ENCODE measurements at places on chromosomes 3 and 15.

DNA sequence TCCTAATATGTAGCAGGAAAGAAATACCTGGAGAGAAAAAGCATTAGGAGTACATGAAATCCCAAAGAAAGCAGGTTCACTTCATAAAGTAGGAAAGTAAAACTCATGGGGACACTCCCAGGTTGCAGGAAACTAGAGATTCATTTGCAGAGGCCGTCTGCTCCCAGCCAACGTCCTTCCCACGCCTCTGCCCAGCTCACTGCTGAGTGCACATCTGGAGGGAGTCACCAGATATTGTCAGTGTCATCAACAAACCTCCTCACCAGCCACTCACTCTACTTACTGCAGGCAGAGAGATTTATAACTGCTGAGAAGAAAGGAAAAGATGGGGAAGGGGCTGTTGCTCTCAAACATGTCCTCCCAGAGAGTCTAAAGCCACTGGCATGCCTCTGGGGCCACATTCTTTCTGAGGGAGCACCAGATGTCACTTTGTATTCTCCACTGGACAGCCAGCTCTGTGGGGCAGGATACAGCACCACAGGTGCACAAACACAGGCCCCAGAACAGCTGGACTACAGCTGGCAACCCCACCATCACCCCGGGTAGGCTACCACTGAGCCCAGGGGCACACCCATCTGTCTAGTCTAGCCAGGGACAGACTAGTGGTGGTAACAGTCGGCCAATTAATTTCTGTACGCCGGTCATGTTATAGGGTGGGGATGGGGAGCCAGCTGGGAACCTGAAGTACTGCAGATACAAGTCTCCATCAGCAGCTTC, 64.5 kb downstream of the NPTN start:
- DNase-seq: no peak

GRCh38 chr15:27017168-27017809, 46.3 kb downstream of the GABRG3 start:
- DNase-seq: peak; percentile 72

DNA sequence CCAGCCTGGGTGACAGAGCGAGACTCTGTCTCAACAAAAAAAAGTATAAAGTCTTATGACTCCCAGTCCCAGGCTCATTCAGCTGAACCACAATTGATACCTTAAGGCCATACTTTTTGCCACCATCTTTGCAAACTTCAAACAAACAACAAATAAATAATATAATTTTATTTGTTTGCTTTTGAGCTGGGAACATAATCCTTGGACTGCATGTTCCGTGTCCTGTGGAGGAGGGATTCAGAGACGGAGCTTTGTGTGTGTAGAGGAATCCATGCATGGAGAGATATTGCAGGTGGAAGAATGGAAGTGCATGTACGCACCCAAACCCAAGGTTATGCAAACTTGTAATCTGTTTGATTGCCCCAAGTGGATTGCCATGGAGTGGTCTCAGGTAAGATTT, 238.6 kb downstream of the ADAMTSL3 start:
- DNase-seq: no peak

GRCh38 chr3:178982137-178982536, 89.5 kb downstream of the ZMAT3 start:
- peak; percentile 30 for DNase-seq

- no peak for DNase-seq
Observed at GRCh38 chr3:116969135-116969534, 259.6 kb downstream of the TUSC7 start.

DNA sequence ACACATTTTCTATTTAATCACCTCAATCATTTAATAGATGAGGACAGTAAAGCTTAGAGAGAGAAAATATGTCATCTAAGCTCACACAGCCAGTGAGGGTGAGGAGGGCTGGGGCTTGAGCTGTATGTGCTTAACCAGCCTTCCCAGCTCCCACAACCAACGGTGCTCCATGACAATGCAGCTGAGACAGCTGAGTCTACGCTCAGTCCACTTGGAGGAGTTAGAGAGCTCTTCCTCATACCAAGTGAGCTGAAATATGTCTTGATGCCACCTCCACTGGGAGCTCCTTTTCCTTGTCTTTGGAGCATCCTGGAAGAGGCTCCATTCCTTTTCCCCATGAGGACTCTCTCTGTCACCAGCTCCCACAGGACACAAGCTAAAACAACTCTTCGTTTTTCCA, 9.3 kb downstream of the HOMER2 start:
- no peak for DNase-seq

DNA sequence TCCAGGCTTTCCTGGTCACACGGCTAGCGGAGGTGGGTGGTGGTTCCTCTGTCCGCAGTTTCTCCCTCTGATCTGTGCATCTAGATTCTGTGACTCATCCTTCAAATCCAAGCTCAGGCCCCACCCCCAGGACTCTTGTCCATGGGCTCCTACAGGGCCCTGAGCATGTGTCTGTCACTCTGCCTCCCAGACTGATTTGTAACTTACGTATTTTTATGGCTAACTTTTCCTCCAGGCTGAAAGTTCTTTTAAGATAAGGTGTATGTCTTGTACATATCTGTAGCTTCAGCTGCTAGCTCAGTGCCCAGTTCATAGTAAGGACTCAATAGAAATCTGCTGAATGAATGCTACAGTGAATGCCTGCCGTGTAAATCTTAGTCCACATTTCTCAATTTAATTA, 8.0 kb downstream of the ESYT3 start:
- DNase-seq: peak; percentile 31

- DNase-seq: no peak
Observed at GRCh38 chr3:108804966-108805365, 17.6 kb upstream of the TRAT1 start.

GRCh38 chr15:41891226-41891625, 2.6 kb downstream of the SPTBN5 start:
- DNase-seq: no peak

- no peak for DNase-seq
Observed at GRCh38 chr15:31081588-31082250, 19.8 kb downstream of the TRPM1 start.

GRCh38 chr3:32859604-32860237, 41.9 kb downstream of the TRIM71 start:
- no peak for DNase-seq

DNA sequence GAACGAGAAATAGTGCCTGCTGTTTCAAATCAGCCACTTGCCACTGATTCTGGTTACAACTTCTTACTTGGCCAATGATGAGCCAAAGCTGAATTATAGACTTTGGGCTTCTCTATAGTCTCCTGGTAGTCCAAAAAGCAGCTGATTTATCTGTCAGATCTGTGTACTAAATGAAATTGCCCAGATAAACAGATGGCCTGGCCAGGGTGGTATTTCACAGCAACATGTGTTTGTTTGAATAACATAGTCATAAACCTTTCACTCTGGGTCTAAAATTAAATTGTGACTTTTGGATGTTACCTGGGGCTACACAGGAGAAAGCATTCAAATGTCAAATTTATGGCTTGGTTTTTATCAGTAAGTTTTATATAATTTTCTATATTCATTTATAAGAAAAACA, 147.0 kb downstream of the NECTIN3 start:
- no peak for DNase-seq

- DNase-seq: peak; percentile 56
Observed at GRCh38 chr3:182364323-182364722, 429.0 kb upstream of the ATP11B start.

DNA sequence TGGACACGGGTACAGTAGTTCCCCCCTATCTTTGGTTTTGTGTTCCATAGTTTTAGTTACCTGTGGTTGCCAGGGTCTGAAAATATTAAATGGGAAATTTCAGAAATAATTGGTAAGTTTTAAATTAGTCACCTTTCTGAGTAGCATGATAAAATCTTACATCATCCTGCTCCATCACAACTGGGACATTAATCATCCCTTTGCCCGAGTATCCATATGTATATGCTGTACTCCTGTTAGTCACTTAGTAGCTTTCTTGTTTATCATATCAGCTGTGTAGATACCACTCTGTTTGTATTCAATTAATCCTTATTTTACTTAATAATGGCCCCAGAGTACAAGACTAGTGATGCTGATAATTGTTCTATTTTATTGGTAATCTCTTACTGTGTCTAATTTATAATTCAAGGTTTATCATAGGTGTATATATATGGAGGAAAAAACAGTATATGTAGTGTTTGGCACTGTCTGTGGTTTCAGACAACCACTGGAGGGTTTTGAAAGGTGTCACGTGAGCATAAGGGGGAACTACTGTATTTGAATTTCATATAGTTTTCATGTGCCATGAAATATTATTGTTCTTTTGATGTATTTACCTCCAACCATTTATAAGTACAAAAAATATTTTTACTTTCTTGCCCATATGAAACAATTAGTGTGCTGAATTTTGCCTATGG, 41.4 kb downstream of the CTDSPL2 start:
- DNase-seq: peak; percentile 65

DNA sequence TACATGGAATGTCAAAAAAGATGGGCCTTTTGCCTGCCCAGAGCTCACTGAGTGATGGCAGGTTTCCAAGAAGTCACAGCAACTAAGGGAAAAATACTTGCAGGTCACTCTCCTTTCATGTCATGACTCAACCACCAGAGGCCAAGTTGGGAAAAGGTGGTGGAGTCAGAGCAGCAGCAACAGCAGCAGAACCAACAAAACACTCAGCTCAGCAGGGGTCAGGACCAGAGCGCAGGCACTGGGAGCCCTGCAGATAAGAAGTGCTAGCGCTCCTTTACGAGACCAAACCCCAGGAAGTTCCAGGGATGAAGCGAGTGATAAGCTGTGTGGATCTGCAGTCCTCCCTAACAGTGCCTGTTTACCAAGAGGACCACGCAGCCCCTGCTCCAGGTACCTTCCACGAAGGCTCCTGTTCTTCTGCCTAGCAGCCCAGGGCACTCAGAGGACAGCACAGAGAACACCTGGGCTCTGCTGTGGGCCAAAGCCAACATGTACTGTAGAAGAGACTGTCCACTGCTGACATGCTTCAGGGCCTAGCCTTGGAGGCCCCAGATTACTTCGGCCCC, 26.0 kb downstream of the POC1A start:
- peak; percentile 67 for DNase-seq

DNA sequence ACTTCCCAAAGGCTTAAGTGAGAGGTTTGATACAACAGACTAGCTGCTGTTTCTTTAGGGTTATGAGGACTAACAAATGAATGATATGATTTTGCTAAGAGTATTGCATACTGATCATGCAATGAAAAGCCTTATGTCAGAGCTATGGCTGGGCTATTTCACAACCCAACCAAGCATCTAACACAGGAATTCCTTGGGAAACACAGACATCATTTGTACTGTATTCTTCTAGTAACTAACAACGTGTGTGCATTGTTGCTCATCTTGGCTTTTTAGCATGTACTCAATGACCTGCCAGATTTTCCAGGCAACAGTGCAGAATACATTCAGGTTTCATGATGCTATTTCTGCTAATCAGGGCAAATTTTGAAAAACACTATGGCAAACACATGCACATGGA, 19.3 kb downstream of the PDZRN3 start:
- DNase-seq: peak; percentile 89

DNA sequence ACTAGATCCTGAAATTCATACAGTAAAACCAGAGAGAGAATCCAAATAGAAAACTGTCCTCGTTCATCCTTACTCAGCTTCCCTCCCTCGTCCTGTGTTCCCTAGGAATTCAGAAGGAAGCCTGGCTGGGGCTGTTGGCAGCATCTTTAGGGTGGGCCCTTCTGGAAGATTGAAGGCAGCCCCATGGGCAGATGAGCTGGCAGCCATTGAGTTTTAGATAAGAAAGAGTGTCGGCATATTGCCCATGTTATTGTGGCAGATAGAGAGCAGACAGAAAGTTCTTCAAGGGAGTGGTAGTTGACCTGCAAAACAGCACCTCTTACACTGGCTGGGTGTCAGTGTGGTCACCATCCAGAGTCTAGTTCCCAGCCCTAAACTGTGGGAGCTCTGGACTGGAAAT, 23.5 kb downstream of the TMOD2 start:
- no peak for DNase-seq

DNA sequence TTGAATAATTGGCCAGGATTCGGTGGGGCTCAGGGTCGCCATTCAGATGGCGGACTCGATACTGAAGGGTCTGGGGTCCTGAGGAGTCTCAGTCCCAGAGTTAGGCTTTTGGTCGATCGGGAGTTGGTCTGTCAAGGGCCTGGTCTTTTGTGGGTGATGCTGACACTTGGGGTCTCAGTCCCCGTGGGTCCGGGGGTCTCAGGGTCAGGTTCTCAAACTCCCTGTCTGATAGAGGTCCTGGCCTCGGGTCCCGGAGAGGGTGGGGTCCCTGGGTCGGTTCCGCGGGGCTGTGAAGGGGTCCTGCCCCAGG, 467 bp downstream of the NCKIPSD start:
- no peak for DNase-seq

GRCh38 chr3:97515076-97515475, 249.5 kb upstream of the ARL6 start:
- no peak for DNase-seq

DNA sequence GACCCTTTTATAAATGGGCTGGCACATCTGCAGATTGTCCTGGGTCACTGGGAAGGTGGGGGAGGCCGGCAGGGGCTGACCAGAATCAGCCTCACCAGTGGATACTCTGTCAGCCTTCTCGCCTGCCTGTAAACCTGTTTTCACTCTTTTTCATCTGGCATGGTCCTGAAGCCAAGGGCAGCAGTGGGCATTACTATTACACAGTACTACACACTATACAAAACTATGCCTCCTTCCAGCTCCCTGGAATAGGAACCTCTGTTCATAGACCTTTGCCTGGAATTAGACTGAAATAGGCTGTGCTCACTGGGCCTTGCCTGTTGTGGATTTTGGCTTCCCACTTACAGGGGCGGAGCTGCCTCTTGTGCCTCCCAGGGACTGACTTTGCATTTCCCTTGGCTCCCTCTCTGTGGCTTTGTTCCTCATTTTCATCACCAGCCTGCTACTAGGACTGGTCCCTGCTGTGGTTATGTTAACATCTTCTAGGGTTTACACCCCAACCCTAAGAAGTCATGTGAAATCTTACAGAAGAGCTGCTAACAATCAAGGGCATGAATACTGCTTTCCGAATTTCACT, 120.7 kb downstream of the FNDC3B start:
- peak; percentile 65 for DNase-seq

GRCh38 chr15:51904931-51905330, 66.6 kb downstream of the LEO1 start:
- DNase-seq: peak; percentile 20

- DNase-seq: no peak
Observed at GRCh38 chr15:50862553-50862952, 45.9 kb upstream of the AP4E1 start.

DNA sequence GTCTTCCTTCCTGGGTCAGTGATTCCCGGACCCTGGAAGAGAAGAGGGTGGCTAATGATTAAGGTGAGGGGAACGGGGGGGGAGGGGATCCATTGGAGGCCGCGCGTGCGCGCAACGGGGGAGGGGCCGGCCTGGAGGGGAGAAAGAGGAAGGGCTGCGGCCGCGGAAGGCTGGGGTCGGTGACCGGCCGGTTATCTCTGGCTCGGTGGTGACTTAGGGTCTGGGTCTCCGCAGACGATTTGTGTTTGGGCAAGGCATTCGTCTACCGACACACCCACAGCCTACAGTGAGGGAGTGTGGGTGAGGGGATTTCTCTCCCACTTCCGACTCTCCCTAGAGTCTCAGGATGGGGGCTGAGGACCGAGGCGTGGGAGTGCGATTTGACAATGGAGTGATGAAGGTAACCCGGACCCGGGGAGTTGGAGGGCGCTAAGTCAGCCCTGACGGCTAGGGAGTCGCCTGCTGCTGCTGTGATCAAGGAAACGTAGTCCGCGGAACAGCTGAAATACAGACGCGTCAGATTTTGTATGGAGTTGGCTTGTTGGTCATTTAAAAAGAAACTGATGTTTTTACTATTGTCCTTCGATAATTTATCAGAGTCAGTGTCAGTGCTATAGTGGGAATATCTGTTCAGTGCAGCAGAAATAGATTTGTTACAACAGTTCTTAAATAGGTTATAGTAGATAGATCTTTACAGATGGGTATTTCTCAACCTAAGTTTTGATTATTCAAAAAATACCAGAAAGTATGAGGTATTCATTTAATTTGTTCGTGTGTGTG, 733 bp downstream of the RNF111 start:
- DNase-seq: peak; percentile 31

GRCh38 chr3:42651248-42652091, 2.0 kb upstream of the ZBTB47 start:
- peak; percentile 78 for DNase-seq

Measured in fibroblast of lung (primary cell).